ENCODE measurements at places on chromosomes 11 and 22.

GRCh38 chr11:36296884-36297543, 926 bp downstream of the PRR5L start:
- no peak for DNase-seq

- DNase-seq: no peak
Observed at GRCh38 chr11:115963156-115963555, 458.9 kb upstream of the CADM1 start.

DNA sequence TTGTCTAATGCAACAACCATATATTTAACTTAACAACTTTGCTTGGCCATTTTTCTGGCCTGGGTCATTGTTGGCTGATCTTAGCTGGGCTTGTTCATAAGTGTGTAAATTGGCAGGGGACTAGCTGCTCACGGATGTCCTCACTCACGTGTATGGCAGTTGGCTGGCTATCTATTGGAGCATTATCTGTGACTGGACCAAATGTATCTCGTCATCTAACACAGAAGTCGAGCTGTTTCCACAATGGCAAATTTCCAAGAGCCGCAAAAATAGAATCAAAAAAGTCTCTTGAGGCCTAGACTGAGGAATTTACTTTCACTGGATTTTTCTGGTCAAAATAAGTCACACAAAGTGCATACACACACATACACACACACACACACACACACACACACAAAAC, 893.3 kb downstream of the FAM181B start:
- DNase-seq: no peak

- DNase-seq: no peak
Observed at GRCh38 chr11:69808667-69809086, 10.5 kb downstream of the FGF3 start.

- no peak for DNase-seq
Observed at GRCh38 chr22:45684169-45684568, 12.5 kb downstream of the ATXN10 start.

DNA sequence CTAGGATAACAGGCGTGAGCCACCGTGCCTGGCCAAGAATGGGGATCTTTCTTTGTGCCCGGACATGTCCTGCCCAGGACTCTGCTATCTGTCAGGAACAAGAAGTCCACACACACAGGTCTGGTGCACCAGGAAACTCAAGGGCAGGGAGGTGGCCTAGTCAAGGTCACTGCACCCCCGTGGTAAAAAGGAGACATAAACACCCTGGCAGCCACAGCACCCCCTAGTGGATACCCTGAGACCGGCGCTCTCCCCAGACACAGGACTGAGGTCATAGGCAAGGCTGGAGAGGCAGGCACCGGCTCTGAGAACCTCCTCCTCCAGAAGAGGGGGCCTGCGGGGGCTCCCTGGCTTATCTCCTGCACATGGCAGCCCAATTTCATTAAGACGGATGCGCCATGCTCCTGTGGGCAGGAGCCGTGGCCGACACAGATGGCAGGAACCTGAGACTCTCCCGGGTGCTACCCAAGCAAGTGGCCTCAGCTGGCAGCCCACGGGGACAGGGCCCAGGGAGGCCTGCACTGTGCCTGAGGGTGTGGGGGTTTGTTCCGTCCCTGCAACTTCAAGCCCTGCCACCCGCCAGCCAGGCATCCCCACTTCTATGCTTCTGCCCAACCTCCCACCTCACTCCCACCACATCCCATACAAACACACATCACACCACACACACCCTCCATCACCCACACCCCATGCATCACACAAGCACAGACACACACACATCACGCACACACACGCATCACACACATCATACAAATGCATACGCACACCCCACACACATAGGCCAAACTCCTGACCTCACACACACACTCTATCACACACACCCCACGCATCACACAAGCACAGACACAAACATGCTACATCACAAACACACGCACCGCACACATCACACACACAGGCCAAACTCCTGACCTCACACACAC, 19.6 kb downstream of the MACROD1 start:
- peak; percentile 25 for DNase-seq

- no peak for DNase-seq
Observed at GRCh38 chr11:118258410-118258809, 5.7 kb downstream of the MPZL2 start.

- no peak for DNase-seq
Observed at GRCh38 chr11:2798951-2799761, 86.4 kb downstream of the CDKN1C start.

Data from GM18507 (cell line).